Bronchus fibroblast of lung (primary cell): ENCODE measurements at places on chromosomes 11 and 22. TPM values are rescaled to one million over a fixed set of nuclear protein-coding genes. Genes with fewer than 3 reads are reported as not detected.

OLFML1 gene
- 2.5 and 3.2 TPM in 2 replicates for total RNA-seq

SLC17A6 gene
- not detected in 2 replicates for total RNA-seq

RAB39A gene
- total RNA-seq = not detected in 2 replicates

SLC16A8 gene
- total RNA-seq = 0.17 TPM in 1 of 2 replicates, not detected in the other

FOLR1 gene
- not detected in 2 replicates for total RNA-seq

NTM gene
- 4.4 and 4.9 TPM in 2 replicates for total RNA-seq

MRGPRE gene
- total RNA-seq = not detected in 2 replicates

OR5D16 gene
- total RNA-seq = not detected in 2 replicates
